ENCODE measurements at places on chromosomes 2 and 18.

DNA sequence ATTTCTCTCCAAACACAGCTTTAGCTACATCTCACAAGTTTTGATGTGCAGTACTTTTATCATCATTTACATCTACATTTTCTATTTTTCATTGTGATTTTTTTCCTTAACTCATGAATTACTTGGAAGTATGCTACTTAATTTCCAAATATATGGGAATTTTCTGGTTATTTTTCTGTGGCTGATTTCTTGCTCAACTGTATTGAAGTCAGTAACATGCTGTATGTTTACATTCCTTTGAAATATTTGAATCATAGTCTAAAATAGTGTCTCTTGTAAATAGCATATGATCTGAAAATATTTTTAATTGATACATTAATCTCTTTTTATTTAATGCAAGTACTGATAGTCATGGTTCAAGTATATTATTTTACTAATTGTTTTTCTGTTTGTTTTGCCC lies 26.0 kb upstream of the GALNT5 start:
- DNase-seq: no peak

DNA sequence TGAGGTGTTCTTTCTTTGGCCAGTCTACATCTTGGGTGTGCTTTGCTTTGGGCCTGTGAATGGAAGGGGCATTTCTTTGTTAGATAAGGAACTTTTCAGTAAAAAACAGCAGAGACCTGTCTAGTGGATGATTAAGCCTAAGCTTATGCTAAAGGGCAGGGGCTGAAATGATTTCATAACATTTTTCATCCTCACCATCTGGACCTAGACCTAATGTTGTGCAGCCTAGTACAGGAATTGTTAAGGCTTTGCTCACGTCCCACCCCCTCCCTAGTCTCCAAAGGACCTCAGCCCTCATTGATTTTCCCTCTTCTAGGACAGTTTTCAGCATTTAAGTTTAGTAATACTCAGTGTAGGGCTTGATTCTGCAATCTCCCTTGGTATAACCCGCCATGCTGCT lies 111.8 kb downstream of the PRKCE start:
- no peak for DNase-seq

DNA sequence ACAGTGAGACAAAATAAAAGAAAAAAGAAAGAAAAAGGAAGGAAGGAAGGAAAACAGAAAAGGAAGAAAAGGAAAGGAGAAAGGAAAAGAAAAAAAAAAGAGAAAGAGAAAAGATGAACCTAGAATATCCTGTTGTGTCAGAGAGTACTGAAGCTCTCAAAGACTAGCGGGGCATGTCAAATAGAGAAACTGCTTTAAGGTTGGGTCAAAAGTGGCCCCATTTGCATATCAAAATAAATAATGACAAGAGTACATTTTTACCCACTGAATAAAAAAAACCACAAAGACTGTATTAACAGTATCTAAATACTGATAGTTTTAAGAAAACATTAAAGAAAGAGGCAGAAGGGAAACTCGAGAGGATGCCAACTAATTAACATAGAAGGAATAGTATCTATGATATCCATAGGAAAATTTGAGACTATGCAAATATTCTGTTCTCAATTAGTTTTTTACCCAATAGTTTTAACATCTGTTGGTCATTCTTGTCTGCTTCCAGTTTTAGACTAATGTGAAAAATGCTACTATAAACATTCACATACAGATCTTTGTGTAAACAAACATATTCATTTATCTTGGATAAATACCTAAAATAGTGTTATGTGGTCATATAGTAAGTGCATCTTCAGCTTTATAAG lies 53.2 kb downstream of the SFXN5 start:
- no peak for DNase-seq

GRCh38 chr2:45962177-45962921 lies 310.9 kb downstream of the PRKCE start:
- no peak for DNase-seq

DNA sequence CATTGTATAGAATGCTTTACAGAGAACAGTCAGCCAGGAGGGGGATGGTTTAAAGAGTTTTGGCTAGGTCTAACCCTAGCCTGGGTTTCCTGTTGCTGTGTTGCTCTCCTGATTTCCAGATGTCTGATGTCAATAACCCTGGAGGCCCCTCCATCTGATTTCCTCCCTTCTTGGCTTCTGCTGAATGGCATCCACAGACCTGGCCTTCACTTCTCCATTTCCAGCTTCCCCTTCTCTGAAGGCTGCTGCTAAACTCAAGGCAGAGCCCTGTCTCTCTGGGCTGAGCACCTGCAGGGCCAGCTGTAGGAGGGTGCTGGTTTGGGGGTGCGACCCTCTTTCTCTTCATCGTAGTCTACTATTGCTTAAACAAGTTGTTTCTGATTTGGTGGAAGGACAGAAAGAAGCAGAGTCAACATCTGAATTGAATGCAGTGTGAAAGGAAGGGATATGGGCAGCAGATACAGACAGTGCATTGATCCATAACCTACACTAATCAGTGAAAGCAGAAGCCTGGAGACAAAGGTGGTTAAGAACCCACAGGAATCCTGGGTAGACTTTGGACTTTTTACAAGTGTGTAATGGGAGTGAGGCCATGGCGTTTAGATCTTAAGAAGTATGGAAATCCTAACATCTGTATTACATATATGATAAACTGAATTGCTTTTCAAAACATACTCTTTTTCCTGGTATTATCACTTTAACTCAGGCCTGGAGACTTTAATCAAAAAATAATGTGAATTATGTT lies 153.6 kb downstream of the HRH4 start:
- no peak for DNase-seq

GRCh38 chr2:143058851-143059250 lies 70.4 kb upstream of the ARHGAP15 start:
- DNase-seq: no peak

GRCh38 chr2:216428618-216429350 lies 16.5 kb downstream of the SMARCAL1 start:
- DNase-seq: no peak

DNA sequence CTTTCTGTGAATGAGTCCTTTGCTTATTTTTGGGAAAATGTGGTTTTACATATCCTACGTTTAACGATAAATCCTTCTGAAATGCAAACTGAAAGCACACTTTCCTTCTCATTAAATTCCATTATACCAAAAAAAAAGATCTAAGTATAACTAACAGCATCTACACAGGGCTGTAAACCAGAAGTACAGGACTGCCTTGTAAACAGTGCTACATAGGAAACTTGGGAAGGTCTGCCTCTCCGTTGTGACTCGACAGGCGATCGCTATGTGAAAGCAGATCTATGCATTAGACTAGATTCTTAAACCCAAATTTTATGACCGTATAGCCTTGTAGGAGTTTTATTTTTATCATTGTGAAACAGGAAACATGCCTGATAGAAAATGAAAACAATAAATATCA lies 690.5 kb downstream of the ARHGAP15 start:
- DNase-seq: no peak

All from stimulated activated CD4-positive, alpha-beta T cell treated with anti-CD3 and anti-CD28 coated beads, Interleukin-12 subunit alpha, Interleukin-12 subunit beta, amount 100 ng/mL, for 48 hours (primary cell).